ENCODE measurements at places on chromosomes 1 and 21.
A peak's percentile ranks its signal among the peaks of the same experiment; 100 is the strongest.

DNA sequence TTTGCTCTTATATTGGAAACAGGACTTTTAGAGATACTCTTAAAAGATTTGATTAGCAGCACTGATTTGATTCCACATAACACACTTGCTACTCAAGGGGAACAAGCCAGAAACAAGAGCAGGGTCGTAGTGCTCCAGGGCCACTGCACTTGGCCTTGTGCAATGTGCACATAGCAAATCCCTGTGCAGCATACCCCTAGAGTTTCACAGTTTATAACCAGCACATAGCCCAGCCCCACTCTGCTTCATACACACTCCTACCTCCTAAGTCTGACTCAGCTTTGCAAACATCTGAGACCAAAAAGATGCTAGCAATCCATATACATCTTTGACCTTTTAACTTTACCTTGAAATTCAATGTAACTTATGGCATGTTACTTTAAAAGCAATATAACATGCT, 157.6 kb downstream of the VAV3 start:
- H3K27ac ChIP-seq: no peak overlapping the region
- no peaks in the 10 kb centered on the region for H3K27me3 ChIP-seq
- DNase-seq: no peak
- H3K36me3 ChIP-seq: no peaks in the 10 kb centered on the region
- no peak overlapping the region for H3K4me3 ChIP-seq
- H3K4me1 ChIP-seq: no peaks in the 10 kb centered on the region

DNA sequence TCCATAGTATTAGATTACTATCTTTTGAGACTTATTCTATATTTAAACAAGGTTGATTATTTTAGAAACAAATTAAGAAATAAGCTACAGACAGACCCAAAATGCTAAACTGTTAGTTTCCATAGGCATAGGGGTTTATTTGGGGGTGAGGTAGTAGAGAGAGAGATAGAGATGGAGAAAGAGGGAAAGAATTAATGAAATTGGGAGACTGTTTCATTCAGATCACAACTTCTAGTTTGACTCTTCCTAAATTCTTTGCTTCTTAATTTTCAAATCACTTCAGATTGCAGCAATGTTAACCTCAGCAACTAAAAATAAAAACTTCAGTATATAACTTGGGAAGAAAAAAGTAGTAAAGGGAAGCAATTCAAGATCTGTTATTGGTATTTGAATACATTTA, 3.4 kb downstream of the JUN start:
- H3K27ac ChIP-seq: peak overlapping the region; percentile 97
- DNase-seq: no peak
- peak overlapping the region; percentile 93 for H3K4me3 ChIP-seq
- no peaks in the 10 kb centered on the region for H3K27me3 ChIP-seq
- no peaks in the 10 kb centered on the region for H3K36me3 ChIP-seq

DNA sequence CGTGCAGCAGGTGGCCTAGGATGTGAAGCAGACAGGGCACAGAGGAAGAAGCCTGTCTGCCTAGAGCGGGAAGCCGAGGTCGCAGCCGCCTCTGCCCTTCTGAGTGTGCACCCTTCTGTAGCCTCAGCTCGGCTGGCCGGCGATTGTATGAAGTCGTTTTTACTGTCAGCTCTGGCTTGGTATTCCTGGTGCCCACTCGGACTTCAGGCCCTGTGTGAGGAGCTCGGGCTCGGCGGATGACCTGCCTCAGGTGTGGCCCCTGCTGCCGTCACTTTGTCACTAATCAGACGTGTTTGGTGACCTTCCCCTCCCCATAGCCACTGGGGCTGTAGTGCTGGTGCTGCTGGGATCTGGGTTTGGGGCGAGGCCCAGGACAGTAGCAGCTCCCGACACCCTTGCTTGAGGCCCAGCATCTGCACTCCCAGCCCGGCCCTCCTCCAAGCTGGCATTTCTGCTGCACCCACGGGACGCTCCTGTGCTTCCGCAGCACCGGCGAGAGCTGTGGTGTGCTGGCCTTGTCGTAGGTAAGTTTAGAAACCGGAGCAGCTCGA, 18.1 kb downstream of the SLX9 start:
- no peaks in the 10 kb centered on the region for H3K27me3 ChIP-seq
- DNase-seq: no peak
- H3K4me3 ChIP-seq: no peak overlapping the region
- H3K27ac ChIP-seq: peak overlapping the region; percentile 65

GRCh38 chr1:178846306-178846705, 24.6 kb downstream of the ANGPTL1 start:
- peaks cover 4% of the 10 kb centered on the region for H3K4me1 ChIP-seq
- DNase-seq: no peak
- no peaks in the 10 kb centered on the region for H3K27me3 ChIP-seq
- H3K27ac ChIP-seq: peak overlapping the region; percentile 12

GRCh38 chr1:172917972-172918371, 132.8 kb downstream of the TNFSF18 start:
- H3K4me3 ChIP-seq: no peak overlapping the region
- no peak overlapping the region for H3K27ac ChIP-seq
- no peak for DNase-seq
- H3K4me1 ChIP-seq: peaks cover 7% of the 10 kb centered on the region

- H3K4me1 ChIP-seq: no peaks in the 10 kb centered on the region
- no peaks in the 10 kb centered on the region for H3K36me3 ChIP-seq
- H3K4me3 ChIP-seq: peak overlapping the region; percentile 98
- peak; percentile 95 for DNase-seq
- no peaks in the 10 kb centered on the region for H3K27me3 ChIP-seq
- peak overlapping the region; percentile 99 for H3K27ac ChIP-seq
Observed at GRCh38 chr1:183022202-183023145, 746 bp upstream of the LAMC1 start.

DNA sequence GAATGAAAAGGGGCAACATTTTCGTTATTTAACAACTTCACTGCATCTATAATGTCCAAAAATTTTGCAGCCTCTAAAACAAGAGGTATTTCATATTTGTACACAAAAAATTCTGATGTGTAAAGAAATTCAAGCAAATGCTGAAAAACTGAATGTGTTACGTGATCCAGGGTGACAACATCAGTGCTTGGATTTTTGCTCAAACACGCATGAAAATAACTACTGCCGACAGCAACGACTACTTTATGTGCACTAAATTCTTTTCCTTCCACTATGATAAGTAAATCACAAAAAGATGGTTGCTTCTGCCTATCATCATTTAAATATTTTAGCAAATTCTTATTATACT, 53.4 kb upstream of the ASPM start:
- no peak for DNase-seq
- H3K27ac ChIP-seq: peak overlapping the region; percentile 96
- H3K27me3 ChIP-seq: no peaks in the 10 kb centered on the region
- H3K4me1 ChIP-seq: no peaks in the 10 kb centered on the region

DNA sequence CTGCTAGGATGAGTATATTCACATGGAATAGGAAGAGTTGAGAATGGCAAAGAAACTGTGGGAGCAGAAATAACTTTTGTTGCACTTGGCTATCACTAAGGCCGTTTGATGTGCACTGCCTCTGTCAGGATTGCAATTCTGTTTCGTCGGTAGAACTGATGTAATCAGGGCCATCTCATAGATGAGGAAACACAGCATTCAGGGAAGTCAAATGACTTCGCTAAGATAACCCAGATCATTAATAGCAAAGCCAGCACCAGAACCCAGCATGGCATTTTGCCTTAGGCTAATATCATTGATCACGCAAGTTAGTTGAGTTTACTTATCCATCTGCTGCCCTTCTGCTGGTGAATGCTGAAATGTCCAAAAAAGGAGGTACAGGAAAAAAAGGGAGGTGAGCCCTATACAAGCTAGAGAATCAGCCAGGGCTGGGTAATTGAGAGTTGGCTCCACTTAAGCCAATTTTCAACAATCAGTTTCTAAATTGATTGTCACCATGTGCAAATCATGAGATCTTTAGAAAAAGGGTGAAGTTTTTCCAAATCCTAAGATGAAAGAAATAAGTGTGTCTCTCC, 7.6 kb downstream of the RASSF5 start:
- H3K27me3 ChIP-seq: no peaks in the 10 kb centered on the region
- H3K4me3 ChIP-seq: no peak overlapping the region
- H3K4me1 ChIP-seq: peaks cover 5% of the 10 kb centered on the region

GRCh38 chr1:199042193-199042592, 403.4 kb downstream of the PTPRC start:
- no peak for DNase-seq
- no peaks in the 10 kb centered on the region for H3K36me3 ChIP-seq
- no peak overlapping the region for H3K27ac ChIP-seq
- H3K27me3 ChIP-seq: no peaks in the 10 kb centered on the region
- H3K4me3 ChIP-seq: no peak overlapping the region
- no peaks in the 10 kb centered on the region for H3K4me1 ChIP-seq

DNA sequence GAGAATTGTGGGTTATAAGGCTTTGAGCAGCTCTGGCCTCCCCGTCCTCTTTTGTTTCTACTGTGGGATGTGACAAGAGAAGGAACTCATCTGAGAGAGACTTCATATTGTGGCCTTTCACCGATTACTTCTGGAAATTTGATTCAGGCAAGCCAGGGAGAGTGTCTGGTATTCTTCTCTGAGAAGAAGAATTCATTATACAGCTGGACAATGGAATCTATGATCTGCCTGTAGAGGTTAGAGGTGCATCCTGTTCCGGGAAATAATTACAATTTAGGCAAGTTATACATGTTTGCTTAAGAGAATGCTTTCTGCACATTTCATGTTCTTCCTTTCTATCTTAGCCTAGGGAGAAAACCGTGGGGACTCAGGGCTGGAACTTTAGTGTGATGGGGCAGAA, 12.8 kb upstream of the RNU1-2 start:
- H3K36me3 ChIP-seq: no peaks in the 10 kb centered on the region
- no peak overlapping the region for H3K27ac ChIP-seq
- no peak for DNase-seq
- H3K27me3 ChIP-seq: peaks cover 3% of the 10 kb centered on the region

DNA sequence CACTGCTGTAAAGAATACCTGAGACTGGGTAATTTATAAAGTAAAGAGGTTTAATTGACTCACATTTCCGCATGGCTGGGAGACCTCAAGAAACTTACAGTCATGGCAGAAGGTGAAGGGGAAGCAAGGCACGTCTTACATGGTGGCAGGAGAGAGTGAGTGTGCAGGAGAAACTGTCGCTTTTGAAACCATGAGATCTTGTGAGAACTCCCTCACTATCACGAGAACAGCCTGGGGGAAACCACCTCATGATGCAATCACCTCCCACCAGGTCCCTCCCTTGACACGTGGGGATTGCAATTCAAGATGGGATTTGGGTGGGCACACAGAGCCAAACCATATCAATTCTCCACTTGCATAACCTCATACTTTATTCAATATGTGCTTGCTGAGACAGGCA, 76.6 kb downstream of the GIPC2 start:
- no peaks in the 10 kb centered on the region for H3K4me1 ChIP-seq
- H3K27me3 ChIP-seq: no peaks in the 10 kb centered on the region
- DNase-seq: no peak
- no peaks in the 10 kb centered on the region for H3K36me3 ChIP-seq
- no peak overlapping the region for H3K4me3 ChIP-seq

- H3K36me3 ChIP-seq: no peaks in the 10 kb centered on the region
- no peaks in the 10 kb centered on the region for H3K4me1 ChIP-seq
- no peak overlapping the region for H3K27ac ChIP-seq
- DNase-seq: no peak
- H3K4me3 ChIP-seq: no peak overlapping the region
Observed at GRCh38 chr1:116258668-116259419, 114.2 kb upstream of the ATP1A1 start.

- H3K4me3 ChIP-seq: no peak overlapping the region
- H3K36me3 ChIP-seq: no peaks in the 10 kb centered on the region
- no peak for DNase-seq
- peak overlapping the region; percentile 37 for H3K27ac ChIP-seq
Observed at GRCh38 chr1:218480137-218480536, 135.0 kb downstream of the TGFB2 start.

GRCh38 chr1:166999075-166999474, 10.0 kb downstream of the MAEL start:
- H3K4me3 ChIP-seq: no peak overlapping the region
- no peak overlapping the region for H3K27ac ChIP-seq
- no peaks in the 10 kb centered on the region for H3K36me3 ChIP-seq
- H3K4me1 ChIP-seq: no peaks in the 10 kb centered on the region
- no peak for DNase-seq
- no peaks in the 10 kb centered on the region for H3K27me3 ChIP-seq

DNA sequence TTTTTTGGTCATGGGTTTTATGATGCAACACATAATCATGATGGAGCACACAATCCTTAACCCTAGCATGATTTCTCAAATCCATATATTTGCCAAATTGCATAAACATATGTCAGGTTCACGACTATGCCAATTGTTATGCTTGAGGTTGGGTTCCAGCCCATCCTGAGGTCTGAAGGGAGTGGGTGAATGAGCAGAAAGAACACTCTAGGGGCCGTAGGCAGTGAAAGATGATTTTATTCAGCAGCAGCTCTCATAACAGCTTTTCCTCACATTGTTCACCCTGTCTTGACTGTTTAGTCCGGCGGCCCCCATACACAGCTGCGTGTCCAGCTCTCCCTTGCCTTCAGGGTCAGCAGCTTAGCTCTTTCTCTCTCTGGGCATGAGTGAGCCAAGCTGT, 627.7 kb downstream of the PLA2G4A start:
- no peak overlapping the region for H3K27ac ChIP-seq
- no peaks in the 10 kb centered on the region for H3K36me3 ChIP-seq
- DNase-seq: no peak
- no peaks in the 10 kb centered on the region for H3K4me1 ChIP-seq
- no peak overlapping the region for H3K4me3 ChIP-seq

DNA sequence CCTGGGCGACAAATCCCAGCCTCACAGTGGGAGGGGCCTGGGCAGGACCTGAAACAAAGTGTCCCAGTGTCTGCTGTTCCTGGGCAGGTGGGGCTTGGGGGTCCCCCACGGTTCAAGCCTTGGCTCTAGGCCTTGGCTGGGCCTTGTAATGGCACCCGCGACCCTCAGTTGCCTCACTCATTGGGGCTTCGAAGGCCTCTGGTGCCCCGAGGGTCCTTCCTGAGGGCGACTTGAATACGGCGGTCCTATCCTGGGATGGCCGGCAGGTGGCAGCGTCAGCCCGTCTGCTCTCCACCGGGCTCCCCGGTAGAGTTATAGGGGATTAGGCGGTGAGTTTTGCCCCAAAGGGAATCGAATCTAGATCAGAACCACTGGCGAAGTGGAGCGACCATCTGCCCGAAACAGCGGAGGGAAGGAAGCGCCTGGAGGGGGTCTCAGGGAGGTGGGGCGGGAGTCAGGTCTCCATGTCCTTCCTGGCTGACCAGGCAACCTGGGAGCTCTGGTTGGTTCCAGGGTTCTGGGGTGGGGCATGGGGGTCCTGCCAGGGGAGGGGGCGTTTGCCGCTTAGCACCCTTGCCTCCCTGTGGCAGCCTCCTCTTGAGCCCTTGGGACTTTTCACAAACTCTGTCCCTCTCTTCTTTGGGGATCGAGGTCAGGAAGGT, 2.1 kb upstream of the PEX10 start:
- peak overlapping the region; percentile 84 for H3K27ac ChIP-seq
- peak; percentile 73 for DNase-seq
- peaks cover 21% of the 10 kb centered on the region for H3K4me1 ChIP-seq
- peaks cover 20% of the 10 kb centered on the region for H3K27me3 ChIP-seq
- no peaks in the 10 kb centered on the region for H3K36me3 ChIP-seq

DNA sequence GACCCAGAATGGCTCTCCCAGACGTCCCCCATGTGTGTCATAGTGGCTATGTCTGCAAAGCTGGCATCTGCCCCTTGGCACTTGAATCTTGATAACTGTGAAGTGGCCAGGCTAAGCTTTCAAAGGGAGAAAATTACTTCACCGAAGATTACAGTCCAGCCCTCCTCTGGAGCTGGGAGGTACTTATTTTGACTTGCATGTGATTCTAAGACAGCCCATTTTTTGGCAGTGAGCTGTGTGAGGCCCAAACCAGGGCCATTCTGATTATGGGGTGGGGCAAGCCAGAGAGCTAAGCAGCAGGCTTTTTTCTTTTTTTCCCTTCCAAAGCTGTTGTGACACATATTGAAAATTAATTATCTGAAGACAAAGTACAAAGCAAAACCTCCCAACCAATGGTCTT, 42.1 kb upstream of the C8B start:
- H3K4me3 ChIP-seq: no peak overlapping the region
- H3K27me3 ChIP-seq: no peaks in the 10 kb centered on the region
- no peaks in the 10 kb centered on the region for H3K4me1 ChIP-seq
- no peak overlapping the region for H3K27ac ChIP-seq
- DNase-seq: no peak
- no peaks in the 10 kb centered on the region for H3K36me3 ChIP-seq
